ENCODE measurements at places on chromosomes 12 and 14. TPM values are rescaled to one million over a fixed set of nuclear protein-coding genes. Genes with fewer than 3 reads are reported as not detected.

The POTEG gene
- not detected for total RNA-seq

The RARG gene
- 40.3 TPM for total RNA-seq

The PLXNC1 gene
- total RNA-seq: 44.3 TPM

The PAPLN gene
- total RNA-seq: 0.72 TPM

The ITGB7 gene
- total RNA-seq: 415 TPM

The RNASE3 gene
- total RNA-seq: not detected

The SPX gene
- total RNA-seq: 0.23 TPM

The NPFF gene
- total RNA-seq: not detected

The SMOC1 gene
- total RNA-seq: not detected

The KLHL33 gene
- 3.4 TPM for total RNA-seq

The PPFIBP1 gene
- total RNA-seq: 14.6 TPM

The AVPR1A gene
- not detected for total RNA-seq

The HSPA2 gene
- 4.0 TPM for total RNA-seq

The KIF26A gene
- 0.26 TPM for total RNA-seq

The COQ5 gene
- 24.6 TPM for total RNA-seq

DNA sequence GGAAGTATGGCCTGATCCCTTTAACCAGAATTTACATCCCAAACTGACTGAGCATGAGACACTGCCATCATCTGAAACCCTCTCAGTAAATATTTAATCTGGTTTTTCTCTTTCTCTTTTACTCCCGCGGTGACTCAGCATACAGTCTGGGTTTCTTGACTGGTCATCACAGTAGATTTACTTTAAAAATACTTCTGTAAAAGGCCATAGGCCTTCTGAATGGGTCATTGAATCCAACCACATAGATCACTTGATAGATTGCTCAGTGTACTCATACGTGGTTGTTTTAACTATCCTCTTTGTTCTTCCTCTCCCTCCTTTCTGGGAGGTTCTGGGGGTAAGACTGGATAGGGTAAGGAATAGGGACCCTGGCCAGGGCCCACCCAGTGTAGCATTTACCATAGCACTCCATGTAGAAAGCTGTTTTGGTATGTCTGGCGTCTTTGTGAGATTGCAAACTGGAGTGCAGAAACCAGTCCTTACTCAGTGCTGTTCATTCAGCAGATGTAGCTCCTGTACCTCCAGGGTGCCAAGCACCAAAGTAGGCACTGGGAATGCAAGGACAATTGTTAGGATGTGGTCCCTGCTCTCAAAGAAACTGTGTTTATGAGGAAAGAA, 165.7 kb downstream of the SRGAP1 start:
- H3K36me3 ChIP-seq: no peaks in the 10 kb centered on the region
- peaks cover 2% of the 10 kb centered on the region for H3K27me3 ChIP-seq
- no peak overlapping the region for H3K4me3 ChIP-seq
- no peaks in the 10 kb centered on the region for H3K4me1 ChIP-seq

GRCh38 chr12:6573001-6573400, 4.9 kb upstream of the NOP2 start:
- DNase-seq: no peak
- H3K27me3 ChIP-seq: no peaks in the 10 kb centered on the region
- H3K4me3 ChIP-seq: no peak overlapping the region
- H3K27ac ChIP-seq: no peak overlapping the region
- peaks cover 27% of the 10 kb centered on the region for H3K36me3 ChIP-seq

DNA sequence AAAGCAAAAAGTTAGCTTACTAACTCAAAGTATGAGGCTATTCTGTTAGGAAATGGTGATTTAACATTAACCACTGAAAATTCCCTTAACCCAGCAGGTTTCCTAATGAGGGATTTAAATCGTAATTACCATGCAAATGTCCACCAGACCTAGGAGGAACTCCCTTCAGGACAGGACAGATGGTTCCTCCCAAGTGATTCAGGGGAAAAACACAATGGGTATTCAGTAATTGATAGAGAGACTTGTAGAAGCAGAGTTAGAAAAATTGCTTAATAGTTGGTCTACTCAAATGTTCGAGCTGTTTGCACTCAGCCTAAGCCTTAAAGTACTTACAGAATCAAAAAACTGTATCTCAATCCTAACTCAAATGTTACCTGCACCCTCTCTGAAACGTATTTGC, 21.6 kb downstream of the RERGL start:
- no peaks in the 10 kb centered on the region for H3K36me3 ChIP-seq
- no peak for DNase-seq
- H3K4me1 ChIP-seq: no peaks in the 10 kb centered on the region
- no peaks in the 10 kb centered on the region for H3K27me3 ChIP-seq
- H3K4me3 ChIP-seq: no peak overlapping the region
- H3K27ac ChIP-seq: no peak overlapping the region

- no peak overlapping the region for H3K27ac ChIP-seq
- H3K36me3 ChIP-seq: peaks cover 11% of the 10 kb centered on the region
- no peaks in the 10 kb centered on the region for H3K4me1 ChIP-seq
- no peak overlapping the region for H3K4me3 ChIP-seq
- DNase-seq: no peak
Observed at GRCh38 chr12:107449891-107450290, 235.7 kb upstream of the PWP1 start.

DNA sequence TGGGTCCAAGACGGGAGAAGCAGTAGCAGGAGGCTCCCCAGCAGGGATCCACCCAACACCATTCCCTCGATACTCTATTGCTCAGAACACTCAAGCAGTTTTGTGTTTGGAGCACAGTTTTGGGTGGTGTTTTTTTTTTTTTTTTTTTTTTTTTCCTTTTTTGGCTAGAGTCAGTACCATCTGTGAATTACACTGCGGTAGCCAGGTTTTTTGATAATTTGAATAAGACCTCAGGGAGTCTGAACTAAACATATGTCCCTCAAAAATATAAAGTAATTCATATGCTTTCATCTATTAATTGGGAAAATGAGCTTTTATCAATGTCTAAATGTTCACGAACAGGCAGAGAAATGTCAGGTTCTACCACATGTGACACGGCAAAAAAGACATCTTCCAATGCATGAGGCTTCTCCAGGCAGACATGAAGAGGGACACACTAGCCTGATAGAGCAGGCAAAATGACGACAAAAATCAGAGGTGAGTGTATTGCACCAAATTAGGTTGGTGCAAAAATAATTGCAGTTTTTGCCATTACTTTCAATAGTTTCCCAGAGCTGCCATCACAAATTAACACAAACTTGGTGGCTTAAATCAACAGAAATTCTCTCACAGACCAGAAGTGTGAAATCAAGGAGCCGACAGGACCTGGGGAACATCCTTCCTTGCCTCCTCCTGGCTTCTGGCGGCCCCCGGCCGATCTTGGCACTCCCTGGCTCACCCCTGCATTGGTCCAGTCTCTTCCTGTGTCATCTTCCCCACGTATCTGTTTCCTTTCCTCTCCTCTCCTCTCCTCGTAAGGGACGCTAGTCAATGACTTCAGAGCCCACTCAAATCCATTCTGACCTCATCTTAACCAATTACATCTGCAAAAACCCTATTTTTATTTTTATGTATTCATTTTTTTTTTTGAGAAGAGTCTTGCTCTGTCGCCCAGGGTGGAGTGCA, 33.9 kb downstream of the FOXN3 start:
- no peak for DNase-seq
- peak overlapping the region; percentile 35 for H3K27ac ChIP-seq
- H3K4me1 ChIP-seq: peaks cover 17% of the 10 kb centered on the region
- H3K27me3 ChIP-seq: no peaks in the 10 kb centered on the region
- peaks cover 33% of the 10 kb centered on the region for H3K36me3 ChIP-seq
- no peak overlapping the region for H3K4me3 ChIP-seq

GRCh38 chr12:49929581-49929980, 21.0 kb upstream of the AQP2 start:
- H3K4me1 ChIP-seq: no peaks in the 10 kb centered on the region
- H3K36me3 ChIP-seq: no peaks in the 10 kb centered on the region
- H3K27me3 ChIP-seq: peaks cover 7% of the 10 kb centered on the region
- no peak overlapping the region for H3K27ac ChIP-seq

DNA sequence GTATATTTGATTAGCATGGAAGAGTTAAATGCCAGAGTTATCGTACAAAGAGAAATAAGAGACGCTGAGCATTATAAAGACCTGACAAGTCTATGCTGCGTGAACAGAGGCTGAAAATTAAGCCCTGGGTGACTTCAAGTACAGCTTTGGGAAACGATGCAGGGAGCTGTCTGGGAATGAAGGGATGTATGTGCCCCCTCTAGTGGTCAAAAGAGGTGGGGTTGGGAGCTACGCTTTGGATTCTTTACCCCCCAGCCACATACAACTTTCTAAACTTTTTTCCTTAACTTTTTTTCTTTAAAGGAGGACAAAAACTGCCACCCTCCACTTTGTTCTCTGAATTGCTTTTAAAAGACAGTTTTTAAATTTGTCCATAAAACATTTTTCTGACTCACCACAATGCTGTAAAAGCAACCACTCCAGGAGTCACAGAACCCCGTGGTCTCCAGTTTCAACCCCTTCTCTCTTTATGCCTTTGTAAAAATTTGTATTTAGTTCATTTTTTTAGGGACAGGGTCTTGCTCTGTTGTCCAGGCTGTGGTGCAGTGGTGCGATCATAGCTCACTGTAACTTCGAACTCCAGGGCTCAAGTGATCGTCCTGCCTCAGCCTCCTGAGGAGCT, 59.4 kb downstream of the ZNF664 start:
- H3K4me1 ChIP-seq: peaks cover 7% of the 10 kb centered on the region
- no peak overlapping the region for H3K27ac ChIP-seq
- no peaks in the 10 kb centered on the region for H3K36me3 ChIP-seq
- no peak overlapping the region for H3K4me3 ChIP-seq

- no peaks in the 10 kb centered on the region for H3K27me3 ChIP-seq
- H3K4me3 ChIP-seq: no peak overlapping the region
- DNase-seq: no peak
- no peak overlapping the region for H3K27ac ChIP-seq
Observed at GRCh38 chr12:12745576-12746211, 28.5 kb downstream of the CDKN1B start.

DNA sequence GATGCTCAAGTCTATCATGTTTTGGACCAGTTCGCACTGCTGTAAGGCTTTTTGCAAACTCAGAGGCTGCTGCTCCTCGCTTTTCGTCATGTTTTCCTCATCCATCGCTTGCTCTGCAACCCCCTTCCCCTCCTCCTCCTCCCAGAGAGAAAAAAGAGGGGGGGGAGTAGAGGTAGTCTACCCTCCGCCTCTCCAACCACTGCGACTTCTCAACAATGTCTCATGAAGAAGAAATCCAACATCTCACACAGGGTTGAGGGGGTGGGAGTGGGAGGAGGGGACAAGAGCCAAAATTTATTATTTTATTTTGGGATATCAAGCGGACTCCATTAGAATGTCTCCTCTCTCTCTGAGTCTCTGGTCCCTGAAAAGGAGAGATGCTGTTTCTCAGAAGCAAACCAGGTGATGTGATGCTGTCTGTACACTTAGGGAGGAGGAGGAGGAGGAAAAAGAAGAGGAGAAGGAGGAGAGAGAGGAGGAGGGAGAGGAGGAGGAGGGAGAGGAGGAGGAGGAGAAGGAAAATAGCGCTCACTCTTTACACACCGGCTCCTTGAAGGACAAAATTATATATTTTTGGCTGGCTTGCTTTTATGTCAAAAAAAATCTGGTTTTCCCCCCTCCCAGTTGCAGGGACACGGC, 520 bp downstream of the KSR2 start:
- DNase-seq: no peak
- H3K27me3 ChIP-seq: peaks cover 41% of the 10 kb centered on the region
- H3K36me3 ChIP-seq: peaks cover 2% of the 10 kb centered on the region
- peak overlapping the region; percentile 82 for H3K4me3 ChIP-seq
- no peak overlapping the region for H3K27ac ChIP-seq

DNA sequence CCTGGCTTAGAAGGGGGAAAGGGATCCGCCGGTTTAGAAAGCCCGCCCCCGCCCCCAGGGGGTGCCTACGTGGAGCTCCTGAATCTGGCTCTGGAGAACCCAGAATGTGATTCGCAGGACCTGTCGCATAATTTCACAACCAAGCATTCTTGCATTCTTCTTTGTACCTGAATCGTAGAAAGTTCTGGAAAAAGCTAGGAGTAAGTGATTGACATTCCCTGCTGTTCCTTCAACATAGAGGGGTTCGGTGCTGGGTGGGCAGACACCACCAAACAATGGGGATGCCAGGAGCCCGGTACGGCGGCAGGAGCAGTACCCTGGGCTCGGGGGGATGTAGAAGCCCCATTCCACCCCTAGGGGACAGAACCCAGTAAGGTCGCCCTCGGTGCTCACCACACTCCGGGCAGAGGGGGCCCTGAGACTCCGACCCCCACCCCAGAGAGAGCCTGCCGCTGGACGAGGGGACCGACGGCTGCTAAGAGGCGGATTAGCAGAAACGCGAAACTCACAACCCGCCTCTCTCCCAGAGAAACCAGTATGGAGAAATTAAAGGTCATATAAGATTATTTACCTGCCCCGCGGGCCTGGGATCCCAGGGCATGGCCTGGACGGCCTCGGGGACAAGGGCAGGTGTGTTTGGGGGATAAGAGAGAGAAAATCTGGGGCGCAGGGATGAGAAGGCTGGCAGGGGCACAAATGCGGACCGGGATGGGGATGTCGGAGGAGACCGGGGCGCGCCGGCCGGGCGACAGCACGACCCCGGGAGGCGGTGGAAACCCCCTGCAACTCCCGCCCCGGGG, 520 bp downstream of the CSRP2 start:
- peak overlapping the region; percentile 99 for H3K4me3 ChIP-seq
- H3K27ac ChIP-seq: no peak overlapping the region
- peaks cover 8% of the 10 kb centered on the region for H3K4me1 ChIP-seq
- peak; percentile 32 for DNase-seq
- H3K36me3 ChIP-seq: peaks cover 2% of the 10 kb centered on the region
- H3K27me3 ChIP-seq: peaks cover 64% of the 10 kb centered on the region

- no peak within 1 kb of the TSS for H3K4me3 ChIP-seq
- H3K27me3 ChIP-seq: no peaks in the 10 kb centered on the region
- peaks cover 8% of the 10 kb centered on the region for H3K36me3 ChIP-seq
- H3K4me1 ChIP-seq: peaks cover 23% of the 10 kb centered on the region
- peak within 1 kb of the TSS; percentile 38 for H3K27ac ChIP-seq
Observed at GRCh38 chr14:24130380-24130716, at the start of gene FITM1. FITM1 (plus strand) TSS chr14:24130659; CDS start chr14:24131564, 905 bp downstream.

- H3K4me3 ChIP-seq: no peak overlapping the region
- H3K27ac ChIP-seq: no peak overlapping the region
- no peak for DNase-seq
- H3K36me3 ChIP-seq: peaks cover 7% of the 10 kb centered on the region
Observed at GRCh38 chr14:30906752-30907658, 32.6 kb downstream of the COCH start.

GRCh38 chr12:25500651-25501050, 52.4 kb downstream of the LMNTD1 start:
- no peak overlapping the region for H3K4me3 ChIP-seq
- no peaks in the 10 kb centered on the region for H3K36me3 ChIP-seq
- no peaks in the 10 kb centered on the region for H3K4me1 ChIP-seq
- peaks cover 8% of the 10 kb centered on the region for H3K27me3 ChIP-seq
- no peak overlapping the region for H3K27ac ChIP-seq
- no peak for DNase-seq

DNA sequence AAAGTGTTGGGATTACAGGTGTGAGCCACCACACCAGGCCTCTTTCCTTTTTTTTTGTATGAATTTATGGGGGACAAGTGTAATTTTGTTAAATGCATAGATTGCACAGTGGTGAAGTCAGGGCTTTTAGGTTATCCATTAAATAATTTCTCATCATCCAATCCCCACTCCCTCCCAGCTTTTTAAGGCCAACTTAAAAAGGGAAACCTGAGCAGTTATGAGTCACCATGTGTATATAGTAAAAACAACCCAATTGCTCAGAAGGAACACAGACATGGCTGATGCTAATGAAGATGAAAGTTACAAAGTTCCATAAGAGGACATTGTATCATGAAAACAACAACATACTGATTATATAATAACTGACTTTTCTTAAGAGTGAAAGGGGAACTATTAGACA, 25.6 kb upstream of the ARID2 start:
- no peak overlapping the region for H3K27ac ChIP-seq
- H3K36me3 ChIP-seq: peaks cover 29% of the 10 kb centered on the region
- no peak for DNase-seq
- H3K4me1 ChIP-seq: peaks cover 5% of the 10 kb centered on the region
